ENCODE measurements at places on chromosomes 5 and 9.

GRCh38 chr5:6692906-6693305, 20.3 kb upstream of the TENT4A start:
- DNase-seq: no peak

- no peak for DNase-seq
These were observed 1061.3 kb upstream of the DMAC1 start for GRCh38 chr9:8860925-8861324.

GRCh38 chr5:78727786-78728761, 79.5 kb upstream of the LHFPL2 start:
- DNase-seq: no peak

DNA sequence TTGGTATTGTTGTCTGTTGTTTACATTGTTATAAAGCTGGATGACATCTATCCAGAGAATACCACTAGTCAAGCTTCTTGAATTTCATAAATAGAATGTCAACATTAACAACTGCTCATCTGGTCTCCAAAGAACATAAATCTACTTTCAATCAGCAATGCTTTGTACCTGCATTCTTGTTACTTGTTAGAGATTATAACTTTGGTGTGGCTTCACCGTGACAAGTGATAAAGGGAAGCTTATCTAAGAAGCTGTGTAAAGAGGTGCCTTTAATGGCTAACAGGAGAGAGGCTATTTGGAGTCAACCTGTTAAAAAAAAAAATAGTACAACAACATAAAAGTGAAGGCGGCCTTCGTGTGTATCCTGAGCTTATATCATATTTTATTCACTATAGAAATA, 41.8 kb downstream of the MUSK start:
- no peak for DNase-seq

DNA sequence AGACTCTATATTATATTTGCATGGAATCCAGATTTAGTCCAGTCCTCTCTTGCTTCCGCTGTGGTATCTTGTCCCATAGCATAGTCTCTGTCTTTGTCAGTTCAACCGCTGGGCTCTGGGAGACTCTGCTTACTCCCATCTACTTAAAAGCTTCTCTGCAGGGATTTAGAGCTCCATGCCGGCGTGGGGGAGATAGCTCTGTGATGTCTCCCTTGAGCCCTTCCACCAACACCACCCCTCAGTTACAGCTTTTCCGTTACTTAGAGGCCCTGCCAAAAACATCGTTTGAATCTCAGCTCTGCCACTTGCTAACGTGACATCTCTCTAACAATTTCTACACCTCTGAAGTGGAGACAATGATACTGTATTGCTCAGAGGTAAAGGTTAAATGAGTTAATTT, 306.1 kb upstream of the ZNF608 start:
- no peak for DNase-seq

DNA sequence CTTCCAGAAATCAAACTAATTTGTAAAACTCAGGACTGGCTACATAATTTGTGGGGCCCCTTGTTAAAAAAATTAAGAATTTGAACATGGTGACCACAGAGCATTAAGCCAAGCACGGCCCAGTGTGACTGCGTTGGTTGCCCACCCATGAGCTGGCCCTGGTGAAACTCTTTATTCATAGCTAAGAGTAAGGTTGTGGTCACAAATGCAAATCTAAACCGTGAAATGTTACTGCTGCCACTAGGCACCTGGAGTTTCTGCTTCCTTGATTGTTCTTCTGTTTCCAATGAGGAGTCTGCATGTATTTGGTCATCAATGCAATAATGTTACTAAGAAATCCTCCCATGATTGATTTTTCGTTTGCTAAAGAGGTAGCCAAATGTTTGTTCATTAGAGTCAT, 4.2 kb downstream of the GCNT1 start:
- DNase-seq: no peak

GRCh38 chr5:146527785-146528184, 11.8 kb upstream of the GPR151 start:
- DNase-seq: no peak

- no peak for DNase-seq
These were observed 46.5 kb downstream of the ROPN1L start for GRCh38 chr5:10488144-10488543.

GRCh38 chr9:136292591-136293448, 11.1 kb downstream of the CCDC187 start:
- DNase-seq: no peak

DNA sequence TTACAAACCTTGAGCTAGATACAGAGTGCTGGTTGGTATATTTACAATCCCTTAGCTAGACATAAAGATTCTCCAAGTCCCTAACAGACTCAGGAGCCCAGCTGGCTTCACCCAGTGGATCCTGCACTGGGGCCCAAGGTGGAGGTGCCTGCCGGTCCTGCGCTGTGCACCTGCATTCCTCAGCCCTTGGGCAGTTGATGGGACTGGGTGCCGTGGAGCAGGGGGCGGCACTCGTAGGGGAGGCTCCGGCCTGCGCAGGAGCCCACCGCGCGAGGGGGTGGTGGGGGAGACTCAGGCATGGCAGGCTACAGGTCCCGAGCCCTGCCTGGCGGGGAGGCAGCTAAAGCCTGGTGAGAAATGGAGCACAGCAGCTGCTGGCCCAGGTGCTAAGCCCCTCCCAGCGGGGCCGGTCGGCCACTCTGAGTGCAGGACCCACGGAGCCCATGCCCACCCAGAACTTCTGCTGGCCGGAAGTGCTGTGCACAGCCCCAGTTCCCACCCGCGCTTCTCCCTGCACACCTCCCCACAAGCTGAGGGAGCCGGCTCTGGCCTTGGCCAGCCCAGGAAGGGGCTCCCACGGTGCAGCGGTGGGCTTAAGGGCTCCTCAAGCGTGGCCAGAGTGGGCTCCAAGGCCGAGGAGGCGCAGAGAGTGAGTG, 1464.7 kb downstream of the EFNA5 start:
- no peak for DNase-seq

- DNase-seq: no peak
These were observed 48.9 kb upstream of the SPIN1 start for GRCh38 chr9:88339317-88339716.

GRCh38 chr5:139379626-139380449, 3.3 kb downstream of the SLC23A1 start:
- DNase-seq: no peak

- no peak for DNase-seq
These were observed 493.5 kb upstream of the WWC1 start for GRCh38 chr5:167797933-167798332.

DNA sequence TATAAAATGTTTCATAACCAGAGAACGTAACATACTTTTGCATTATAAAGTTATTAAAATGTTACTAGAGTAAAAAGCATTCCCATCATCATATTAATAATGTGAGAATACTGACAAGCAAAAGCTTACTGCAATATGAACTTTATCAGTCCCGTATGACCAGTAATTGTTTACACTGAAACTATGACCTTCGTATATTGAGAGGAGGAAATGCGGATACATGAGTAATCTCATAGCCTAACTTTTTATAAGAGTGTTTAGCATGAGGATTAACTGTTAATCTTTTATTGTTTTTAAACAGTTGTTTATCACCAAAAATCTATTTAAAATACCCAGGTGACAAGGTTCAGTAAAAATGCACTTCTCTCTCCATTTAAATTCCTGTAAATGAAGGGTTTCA, 272.4 kb downstream of the SLF1 start:
- no peak for DNase-seq

GRCh38 chr9:32456564-32456963, 69.4 kb downstream of the RIGI start:
- DNase-seq: no peak

DNA sequence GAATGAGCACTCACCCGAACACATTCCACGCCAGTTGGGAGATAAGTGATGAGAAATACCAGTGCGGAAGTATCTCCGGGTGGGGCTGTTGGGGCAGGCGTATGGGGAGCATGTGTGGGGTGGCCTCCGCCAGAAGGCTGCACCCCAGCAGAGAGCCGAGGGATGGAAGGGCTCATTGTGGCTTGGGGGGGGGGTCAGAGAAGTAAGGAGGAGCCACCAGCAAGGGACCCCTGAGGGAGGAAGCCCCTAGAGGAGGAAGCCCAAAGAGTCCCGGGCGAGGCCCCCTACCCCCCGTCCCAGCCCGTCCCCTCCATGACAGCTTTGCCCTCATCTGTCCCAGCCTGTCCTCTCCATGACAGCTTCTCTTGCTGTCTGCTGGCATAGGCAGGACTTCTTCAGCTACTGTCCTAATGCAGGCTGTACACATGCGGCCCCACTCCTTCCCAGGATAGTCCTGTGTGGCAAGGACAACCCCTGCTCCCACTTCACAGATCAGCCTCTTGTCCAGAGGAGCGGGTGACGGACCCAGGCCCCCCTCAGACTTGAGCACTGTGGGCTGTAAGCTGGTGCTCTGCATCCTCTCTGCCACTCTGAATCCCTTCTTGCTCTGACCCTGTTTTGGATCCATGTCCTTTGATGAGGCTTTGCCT, 239.6 kb downstream of the CACNA1B start:
- no peak for DNase-seq

GRCh38 chr9:114733816-114734215, 51.8 kb upstream of the TEX48 start:
- no peak for DNase-seq

GRCh38 chr9:24516463-24516862, 29.2 kb downstream of the IZUMO3 start:
- no peak for DNase-seq

DNA sequence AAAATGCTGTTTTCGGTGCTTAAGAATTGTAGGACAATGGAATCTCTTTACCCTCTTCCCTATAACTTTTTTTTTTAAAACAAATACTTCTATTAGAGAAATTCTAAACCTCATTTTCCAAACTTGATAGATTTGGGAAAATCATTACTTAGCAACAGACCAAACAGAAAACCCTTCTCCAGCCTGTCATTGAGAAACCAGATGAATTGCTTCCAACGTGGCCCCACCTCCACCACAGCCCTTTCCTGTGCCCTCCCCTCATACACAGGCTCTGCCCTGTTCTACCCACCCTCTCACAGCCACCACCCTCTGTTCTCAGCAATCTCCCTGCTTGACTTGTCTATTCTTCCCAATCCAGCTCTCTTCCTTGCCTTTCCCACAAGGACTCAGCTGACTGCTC, 221.2 kb downstream of the DMRT2 start:
- no peak for DNase-seq

- DNase-seq: no peak
These were observed 29.5 kb upstream of the PLIN2 start for GRCh38 chr9:19156805-19157204.

DNA sequence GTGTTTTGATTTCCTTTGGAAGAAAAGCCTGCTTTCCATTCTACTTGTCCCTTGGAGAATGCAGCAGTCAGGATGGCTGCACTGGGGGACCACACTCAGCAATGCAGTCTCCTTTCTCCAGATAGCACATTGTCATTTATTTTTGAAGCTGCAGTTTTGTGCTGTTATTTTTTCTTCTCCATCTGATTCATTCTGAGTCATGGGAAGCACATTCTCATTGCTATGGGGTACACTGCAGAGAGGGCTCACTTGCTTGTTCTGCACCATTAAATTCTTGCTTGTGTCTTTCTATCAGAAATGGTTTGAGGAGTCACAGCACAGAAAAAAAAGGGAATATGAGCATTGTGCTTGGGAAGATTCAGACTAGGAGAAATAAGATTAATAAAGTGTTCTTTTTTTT, 39.7 kb upstream of the POC5 start:
- no peak for DNase-seq

DNA sequence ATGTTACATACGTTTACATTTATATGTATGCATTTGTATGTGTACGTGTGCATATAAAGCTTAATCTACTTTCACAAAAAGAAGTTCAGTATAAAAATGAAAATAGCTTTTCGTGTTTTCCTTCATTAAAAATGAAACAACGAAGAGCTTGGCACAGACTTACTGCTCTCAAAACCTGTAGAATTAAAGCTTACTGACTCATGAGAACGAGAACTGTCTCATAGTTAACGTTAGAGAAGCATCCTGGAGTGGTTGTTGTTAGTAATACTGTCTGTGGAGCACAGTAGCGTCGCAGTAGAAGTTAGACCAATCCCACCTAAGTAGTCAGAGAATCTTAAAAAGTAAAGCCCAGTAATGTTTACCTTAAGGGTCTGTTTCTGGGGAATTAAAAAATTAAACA, 1.3 kb downstream of the MAT2B start:
- peak; percentile 42 for DNase-seq

DNA sequence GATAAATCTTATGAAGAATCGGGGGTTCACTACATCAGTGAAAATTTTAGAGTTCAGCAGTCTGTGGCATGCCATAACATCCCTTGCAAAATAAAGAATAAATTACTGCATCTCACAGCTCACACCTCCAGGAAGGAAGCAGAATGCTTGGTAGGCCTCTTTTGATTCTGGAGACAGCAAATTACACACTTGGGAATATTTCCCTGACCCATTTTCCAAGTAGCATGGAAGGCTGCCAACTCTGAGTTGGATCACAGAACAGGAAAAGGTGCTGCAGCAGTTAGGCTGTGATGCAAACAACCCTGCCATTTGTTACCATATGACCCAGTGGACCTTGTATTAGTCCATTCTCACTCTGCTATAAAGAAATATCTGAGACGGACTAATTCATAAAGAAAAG, 293.5 kb downstream of the ASTN2 start:
- DNase-seq: no peak

DNA sequence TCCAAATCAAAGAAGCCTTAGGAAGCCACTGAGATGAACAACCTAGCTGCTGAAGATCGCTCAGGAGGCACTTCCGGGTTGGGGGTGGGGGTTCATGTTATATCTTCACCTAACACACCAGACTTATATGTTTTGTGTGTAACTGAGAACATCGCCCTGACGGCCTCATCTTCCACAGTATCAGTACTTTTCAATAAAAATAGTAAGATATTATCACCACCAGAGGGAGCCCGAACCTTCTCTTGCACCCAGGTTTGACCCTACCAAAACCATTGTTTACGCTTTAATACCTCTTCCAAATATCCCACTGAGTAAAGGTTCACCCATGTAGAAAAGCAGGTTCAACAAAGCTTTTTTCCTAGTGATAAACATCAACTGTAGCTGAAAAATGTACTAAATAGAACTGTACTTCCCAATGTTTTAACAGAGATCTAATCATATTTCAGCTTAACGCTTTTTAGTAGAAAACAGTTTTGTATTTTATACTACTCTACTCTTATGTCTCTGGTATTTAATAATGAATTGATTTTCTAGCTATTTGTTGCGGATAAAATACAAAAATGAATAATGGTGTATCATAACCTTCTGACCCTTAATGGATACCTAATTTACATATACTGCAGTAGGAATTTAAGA, 244.0 kb downstream of the EPB41L4A start:
- DNase-seq: peak; percentile 62

- DNase-seq: peak; percentile 4
These were observed 143.4 kb upstream of the OTULINL start for GRCh38 chr5:14438195-14438606.

GRCh38 chr5:94442991-94443390, 175.4 kb downstream of the KIAA0825 start:
- DNase-seq: no peak
